MG63 (cell line): ENCODE measurements at places on chromosomes 1 and 21. TPM values are rescaled to one million over a fixed set of nuclear protein-coding genes. Genes with fewer than 3 reads are reported as not detected.

Gene OR2L5
- total RNA-seq, result not detected in 2 replicates

DNA sequence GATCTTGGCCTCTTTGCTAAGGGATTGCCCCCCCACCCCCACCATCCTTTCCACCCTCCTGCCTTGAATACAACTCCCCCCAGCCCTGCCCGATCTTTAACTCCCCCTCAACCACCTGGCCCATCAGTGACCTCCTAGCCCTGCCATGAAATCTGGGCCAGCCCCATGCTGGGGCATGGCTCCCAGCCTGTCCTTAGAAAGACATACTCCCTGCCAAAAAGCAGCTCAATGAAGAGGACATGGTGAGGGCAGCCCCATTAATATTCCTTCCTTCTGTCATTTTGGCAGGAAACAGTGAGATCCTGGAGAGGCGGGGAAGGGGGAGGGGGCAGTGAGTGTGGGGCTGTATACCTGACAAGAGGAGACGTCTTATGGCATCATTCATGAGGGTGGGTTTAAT, 66.8 kb upstream of the DISP3 start:
- DNase-seq, result no peak

DNA sequence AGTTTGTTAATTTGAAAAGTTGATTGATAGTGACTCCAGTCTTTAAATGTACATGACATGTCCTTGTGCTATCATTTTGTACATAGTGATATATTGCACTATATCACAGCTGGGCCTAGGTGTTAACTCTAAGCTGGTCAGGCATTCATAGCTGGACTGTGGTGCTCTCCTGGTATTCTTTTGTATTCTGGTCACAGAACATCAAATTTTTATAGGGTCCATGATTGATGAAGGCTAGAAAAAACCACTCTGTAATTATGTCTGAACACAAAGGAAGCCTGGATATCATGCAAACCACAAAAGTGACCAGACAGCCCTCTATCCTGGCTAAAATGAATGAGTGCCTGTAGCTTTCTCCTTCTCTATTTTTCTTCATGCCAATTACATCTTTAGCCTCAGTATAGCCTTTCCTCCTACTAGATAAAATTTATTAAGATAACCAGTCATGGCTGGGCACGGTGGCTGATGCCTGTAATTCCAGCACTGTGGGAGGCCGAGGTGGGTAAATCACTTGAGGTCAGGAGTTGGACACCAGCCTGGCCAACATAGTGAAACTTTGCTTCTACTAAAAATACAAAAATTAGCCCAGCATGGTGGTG, 134.9 kb upstream of the B3GALT2 start:
- peak; percentile 42 for DNase-seq

DNA sequence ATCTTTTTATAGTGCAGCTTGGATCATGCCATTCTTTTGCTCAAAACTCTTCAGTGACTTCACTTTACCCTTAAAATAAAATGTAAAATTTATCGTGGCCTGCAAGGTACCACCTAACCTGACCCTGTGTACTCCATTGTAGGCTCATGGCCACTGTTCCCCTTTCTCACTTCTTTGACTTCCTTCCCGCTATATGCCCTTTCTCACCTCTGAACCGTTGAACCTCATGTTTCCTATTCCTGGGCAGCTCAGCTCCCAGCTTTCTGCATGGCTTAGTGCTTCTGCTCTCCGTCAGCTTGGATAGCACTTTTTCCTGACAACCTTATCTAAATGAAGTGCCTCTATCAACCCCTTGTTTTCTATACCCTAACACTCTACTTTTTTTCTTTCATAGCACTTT, 61.1 kb upstream of the GPR25 start:
- DNase-seq, result no peak

DNA sequence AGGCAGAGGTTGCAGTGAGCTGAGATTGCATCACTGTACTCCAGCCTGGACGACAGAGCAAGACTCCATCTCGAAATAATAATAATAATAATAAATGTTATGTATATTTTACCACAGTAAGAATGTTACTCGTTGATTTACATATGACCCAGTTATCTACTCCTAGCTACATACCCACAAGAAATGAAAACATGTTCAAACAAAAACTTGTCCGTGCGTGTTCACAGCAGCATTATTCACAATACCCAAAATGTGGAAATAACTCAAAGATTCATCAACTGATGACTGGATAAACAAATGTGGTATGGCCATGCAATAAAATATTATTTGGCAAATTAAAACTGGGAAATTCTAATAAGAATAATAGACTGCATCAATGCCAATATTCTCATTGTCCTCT, 31.7 kb upstream of the ENSA start:
- DNase-seq, result no peak

DNA sequence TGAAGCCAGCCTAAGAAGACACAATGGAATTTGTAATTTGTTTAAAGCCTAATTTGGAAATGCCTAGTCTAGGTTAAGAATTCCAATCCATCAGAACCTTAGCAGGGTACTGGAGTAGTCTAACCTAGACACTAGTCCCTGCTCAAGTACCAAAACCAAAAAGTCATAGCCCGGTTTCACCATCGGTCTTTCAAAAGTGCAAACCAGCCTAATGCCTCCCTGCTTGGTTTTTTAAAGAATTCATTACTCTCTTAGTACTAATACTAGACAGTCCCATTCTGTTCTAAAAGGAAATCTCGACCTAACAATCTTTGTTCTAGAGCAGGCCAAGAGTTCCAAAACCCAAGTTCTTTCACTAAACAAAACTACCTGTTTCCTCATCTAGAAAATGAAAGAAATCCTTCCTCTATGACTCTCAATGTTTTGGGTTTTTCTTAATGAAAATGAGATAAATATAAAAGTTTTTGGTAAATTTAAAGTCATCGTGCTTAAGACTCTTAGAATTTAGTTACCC, 2.6 kb downstream of the PUM1 start:
- no peak for DNase-seq

DNA sequence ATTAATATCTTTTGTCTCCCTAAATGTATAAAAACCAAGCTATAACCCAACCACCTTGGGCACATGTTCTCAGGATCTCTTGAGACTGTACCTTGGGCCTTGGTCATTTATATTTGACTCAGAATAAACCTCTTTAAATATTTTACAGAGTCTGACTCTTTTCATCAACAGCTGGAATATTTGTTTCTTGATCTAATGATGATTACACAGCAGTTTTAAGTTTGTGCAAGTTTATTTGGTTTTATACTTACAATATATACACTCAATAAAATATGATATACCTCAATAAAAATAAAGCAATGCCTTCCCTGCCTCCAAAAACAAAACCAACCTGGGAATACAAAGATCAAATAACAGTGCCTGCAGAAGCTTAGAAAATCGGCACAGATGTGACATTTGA, 22.0 kb downstream of the LEPR start:
- no peak for DNase-seq

DNA sequence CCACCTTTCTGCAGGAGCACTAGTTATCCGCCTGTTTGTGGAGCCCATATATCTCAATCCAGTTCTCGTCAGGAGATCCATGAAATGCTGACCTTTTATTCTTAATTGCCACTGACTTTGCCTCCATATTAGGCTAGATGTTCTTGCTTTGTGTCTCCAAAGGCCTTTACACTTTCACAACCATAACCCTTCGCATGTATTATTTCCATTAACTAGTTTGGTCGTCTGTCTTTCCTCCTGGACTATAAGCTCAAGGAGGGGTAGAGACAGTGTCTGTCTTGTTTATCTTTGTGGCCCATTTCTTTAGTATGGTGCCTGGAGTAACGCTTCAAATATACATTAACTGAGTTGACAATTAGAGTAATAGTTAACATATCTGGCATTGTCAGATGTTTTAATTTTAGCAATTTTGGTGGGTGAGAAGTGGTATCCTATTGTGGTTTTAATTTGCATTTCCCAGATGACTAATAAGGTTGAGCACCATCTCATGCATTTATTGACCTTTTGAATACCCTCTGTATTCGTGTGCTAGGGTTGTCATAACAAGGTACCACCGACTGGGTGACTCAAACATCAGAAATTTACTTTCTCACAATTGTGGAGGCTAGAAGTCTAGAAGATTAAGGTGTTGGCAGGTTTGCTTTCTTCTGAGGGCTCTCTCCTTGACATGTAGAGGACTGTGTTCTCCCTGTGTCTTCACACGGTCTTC, 21.7 kb upstream of the IL12RB2 start:
- DNase-seq, result no peak

Gene KIAA1614
- total RNA-seq, result 3.9 and 13.8 TPM in 2 replicates

- DNase-seq, result no peak
Observed at GRCh38 chr1:11924334-11925195, 1.7 kb downstream of the KIAA2013 start.

- DNase-seq, result no peak
Observed at GRCh38 chr1:50917138-50918137, 42.6 kb downstream of the FAF1 start.
